ENCODE measurements at places on chromosomes 1 and 21.

DNA sequence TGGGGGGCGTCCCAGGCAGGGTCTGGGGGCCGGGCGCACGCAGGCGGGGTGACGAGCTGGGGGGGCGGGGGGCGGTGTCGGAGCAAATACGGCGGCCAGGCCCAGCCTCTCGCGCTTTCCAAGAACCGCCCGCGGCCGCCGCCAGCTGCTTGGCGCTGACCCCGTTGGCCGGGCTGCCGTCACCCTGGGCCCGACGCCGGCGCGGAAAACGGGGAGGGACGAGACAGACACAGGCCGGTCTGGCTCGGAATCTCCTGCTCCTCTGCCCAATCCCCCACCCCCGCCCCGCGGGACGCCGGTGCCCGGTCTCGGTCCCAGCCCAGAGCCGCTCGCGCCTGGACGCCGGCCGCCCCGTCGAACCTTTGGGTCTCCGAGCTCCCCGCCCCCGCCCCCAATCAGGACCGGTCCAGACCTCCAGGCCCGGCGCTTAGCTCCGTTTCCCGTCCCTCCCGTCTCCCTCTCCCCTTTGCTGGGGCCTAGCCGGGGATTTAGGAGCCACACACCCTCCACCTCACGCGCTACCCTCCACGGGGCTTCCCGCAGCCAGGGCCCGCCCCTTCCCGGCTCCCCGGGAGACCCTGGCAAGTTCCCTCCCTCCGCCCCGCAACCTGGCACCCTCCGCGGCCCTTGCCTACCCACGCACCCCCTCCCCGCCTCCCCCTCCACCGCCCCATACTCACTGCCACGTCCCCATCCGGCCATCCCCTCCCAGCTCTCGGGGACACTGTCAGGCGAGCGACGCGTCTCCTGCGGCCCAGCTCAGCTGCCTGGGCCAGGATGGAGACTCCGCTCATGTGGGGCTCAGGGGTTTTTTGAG is 800 bp upstream of the MMP23B start:
- DNase-seq = no peak

GRCh38 chr1:22976461-22977243 is 4.0 kb upstream of the LACTBL1 start:
- peak; percentile 70 for DNase-seq

- no peak for DNase-seq
Measured at GRCh38 chr1:228885845-228886244, 150.6 kb downstream of the RHOU start.

DNA sequence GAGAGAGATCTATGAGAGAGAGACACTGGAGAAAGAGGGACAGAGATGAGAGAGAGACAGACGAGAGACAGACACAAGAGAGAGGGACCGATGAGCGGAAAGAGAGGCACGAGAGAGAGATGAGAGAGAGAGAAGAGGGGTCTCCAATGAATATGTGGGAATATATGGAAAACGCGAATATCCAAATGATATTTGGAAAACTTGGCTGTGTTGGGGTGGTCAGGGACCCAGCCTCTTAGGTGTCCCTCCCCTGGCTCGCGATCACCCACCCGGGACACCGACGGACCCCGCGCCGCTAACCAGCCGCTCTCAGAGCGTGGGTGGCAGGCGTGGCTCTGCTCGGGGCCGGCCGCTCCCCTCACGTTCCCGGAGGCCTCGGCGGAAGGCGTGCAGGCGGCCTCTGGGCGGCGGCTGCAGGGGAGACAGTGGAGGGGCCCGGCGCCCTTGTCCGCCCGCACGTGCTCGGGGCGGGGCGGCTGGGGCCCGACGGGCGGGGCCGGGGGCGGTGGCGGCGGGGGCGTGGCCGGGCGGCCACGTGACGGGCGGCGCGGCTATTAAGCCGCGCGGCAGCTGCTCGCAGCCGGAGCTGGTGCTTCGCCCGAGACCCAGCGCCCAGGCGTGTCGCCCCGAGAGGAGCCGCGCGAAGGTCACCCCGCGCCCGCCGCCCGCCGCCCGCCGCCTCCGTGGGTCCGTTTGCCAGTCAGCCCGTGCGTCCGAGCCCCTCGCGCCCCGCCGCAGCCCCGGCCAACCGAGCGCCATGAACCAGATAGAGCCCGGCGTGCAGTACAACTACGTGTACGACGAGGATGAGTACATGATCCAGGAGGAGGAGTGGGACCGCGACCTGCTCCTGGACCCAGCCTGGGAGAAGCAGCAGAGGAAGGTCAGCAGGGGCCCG is at the start of gene ACTN2:
ACTN2 (plus strand) TSS at position 583 of the 898 bp plus-strand sequence; CDS start at position 758, 175 bp downstream.
- DNase-seq = no peak

DNA sequence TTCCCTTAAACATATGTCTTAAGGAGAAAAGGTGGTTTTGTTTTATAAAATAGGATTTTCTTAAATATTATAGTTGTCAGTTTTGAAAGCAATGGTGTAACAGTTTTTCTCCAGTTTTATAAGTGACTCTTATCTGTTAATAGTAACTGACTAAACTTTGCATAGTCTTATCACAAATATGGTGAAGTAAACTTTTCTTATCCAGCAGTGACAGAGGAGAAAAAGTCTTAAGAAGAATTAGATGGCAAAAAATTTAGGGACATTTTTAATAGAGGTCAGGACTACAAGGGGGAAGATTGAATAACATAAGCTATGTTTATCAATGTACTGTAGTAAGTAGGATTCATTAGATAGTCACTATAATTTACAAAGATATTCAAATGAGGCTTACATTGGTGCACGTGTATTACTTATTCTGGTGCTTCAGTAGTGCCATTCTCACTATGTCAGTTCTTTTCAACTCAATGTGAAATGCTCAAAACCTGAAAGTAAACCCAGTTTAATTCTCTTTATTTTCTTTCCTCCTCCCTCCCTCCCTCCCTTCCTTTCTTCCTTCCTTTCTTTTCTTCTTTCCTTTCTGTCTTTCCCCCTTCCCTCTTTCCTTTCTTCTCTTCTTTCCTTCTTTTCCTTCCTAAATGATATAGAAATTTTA is 26.1 kb downstream of the F3 start:
- DNase-seq = no peak

All from HuH-7 (cell line).